GM12864 (cell line): ENCODE measurements at places on chromosomes 3 and 15.
A peak's percentile ranks its signal among the peaks of the same experiment; 100 is the strongest.

- no peak for DNase-seq
Measured at GRCh38 chr3:172617013-172617706, 93.7 kb downstream of the NCEH1 start.

- DNase-seq, result no peak
Measured at GRCh38 chr15:56699743-56700142, 33.6 kb downstream of the ZNF280D start.

GRCh38 chr15:66226736-66227135 lies 26.8 kb downstream of the MEGF11 start:
- DNase-seq, result no peak

DNA sequence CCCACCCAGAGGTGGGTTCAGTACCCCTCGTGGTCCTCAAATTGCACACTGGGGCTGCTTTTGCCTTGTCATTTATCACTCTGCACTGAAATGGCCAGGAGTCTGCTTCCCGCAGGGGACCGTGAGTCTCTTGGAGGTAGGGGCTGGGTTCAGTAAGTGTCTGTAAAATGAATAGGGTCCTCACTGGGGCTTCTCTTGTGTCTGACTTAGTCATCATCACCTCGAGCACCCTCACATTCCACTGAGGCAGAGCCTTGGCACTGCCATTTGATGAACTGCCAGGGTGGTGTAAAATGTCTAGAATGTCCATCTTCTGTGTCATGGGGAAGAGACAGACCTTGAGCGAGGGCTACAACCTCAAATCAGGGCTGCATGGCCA lies 61.0 kb upstream of the RYK start:
- no peak for DNase-seq

GRCh38 chr3:54121414-54122323 lies 683 bp upstream of the CACNA2D3 start:
- no peak for DNase-seq

DNA sequence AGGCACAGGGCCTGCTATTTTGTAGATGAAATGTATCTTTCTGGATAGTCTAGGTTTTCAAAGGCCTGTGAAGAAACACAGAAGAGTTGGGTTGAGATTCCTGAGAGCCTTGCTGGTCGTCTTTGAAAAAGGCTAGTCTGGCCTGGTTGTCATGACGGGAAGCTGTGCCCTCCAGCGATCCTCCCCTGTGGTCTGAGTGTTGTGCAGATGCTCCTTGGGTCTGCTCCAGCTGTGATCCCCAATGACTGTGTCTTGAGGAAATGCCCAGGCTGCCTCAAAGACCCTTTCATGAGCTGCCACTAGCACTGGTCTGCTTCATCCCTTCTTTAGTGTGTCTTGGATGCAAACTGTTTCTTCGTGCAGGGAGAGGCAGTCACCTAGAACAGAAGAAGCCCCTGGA lies 111.0 kb upstream of the SYNPR start:
- no peak for DNase-seq

DNA sequence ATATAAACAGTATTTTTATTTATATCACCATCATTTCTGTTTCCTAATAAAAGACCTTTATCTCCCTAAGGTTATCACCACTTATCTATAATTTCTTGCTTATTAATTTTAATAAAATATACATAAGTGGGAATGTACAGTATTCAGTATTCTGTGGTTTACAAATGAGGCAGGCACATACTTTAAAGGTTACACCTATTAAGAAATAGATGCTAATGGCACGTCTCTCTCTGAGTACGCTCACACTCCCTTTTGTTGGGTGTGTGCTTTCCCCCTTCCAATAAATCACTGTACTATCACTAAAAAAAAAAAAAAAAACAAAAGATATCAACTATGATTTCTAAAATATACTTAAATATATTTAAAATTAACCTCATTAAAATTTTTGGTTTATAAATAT lies 8.9 kb downstream of the OXNAD1 start:
- no peak for DNase-seq

- DNase-seq, result no peak
Measured at GRCh38 chr3:106685745-106686144, 691.5 kb upstream of the CCDC54 start.

GRCh38 chr3:177427540-177427939 lies 230.3 kb upstream of the TBL1XR1 start:
- no peak for DNase-seq

DNA sequence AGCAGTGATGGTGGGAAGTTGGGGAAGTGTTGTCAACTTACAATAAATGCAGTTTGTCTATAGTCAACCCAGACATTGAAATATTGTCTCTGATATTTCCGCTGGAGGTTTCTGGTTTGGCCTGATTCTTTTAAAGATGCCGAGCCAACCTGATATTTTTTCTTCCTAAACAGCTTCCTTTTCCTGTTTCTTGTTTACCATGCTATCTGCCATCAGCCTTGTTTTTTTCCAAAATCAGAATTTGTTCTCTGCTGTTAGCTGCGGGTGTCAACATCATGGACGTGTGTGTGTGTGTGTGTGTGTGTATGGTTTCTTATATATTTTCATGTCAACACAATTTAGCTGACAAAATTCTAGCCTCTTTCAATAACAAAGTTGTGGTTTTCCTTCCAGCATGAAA lies 41.2 kb upstream of the XCR1 start:
- no peak for DNase-seq

DNA sequence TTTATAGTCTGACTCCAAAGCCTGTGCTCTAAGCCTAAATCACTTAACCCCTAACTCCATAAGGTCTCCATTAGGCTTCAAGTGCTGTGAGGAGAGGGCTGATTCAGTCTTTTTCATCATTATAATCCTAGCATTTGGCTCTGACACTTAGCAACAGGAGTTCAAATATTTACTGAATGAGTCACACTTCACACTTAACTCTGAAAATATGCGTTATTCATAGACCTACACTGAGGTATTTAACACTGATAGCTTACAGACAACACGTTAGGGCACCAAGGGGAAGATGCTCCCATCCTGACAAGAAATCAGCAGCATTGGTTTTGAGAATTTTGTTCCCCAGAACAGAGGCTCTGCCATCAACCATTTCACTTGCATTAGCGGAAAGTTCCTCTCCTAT lies 53.5 kb downstream of the MSL2 start:
- no peak for DNase-seq

GRCh38 chr15:64547275-64547674 lies 86.9 kb downstream of the ZNF609 start:
- no peak for DNase-seq

DNA sequence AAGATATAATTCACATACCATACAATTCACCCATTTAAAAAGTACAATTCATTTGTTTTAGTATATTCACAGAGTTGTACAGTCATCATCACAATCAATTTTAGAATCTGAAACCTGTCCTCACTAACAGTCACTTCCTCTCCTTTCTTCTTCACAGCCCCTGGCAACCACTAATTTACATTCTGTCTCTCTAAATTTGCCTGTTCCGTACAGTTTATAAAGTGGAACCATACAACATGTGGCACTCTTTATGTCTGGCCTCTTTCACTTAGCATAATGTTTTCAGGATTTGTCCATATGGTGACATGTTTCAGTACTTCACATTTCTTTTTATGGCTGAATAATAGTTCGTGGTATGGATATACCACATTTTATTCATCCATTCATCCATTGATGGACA lies 22.7 kb downstream of the ERICH6 start:
- peak; percentile 35 for DNase-seq

DNA sequence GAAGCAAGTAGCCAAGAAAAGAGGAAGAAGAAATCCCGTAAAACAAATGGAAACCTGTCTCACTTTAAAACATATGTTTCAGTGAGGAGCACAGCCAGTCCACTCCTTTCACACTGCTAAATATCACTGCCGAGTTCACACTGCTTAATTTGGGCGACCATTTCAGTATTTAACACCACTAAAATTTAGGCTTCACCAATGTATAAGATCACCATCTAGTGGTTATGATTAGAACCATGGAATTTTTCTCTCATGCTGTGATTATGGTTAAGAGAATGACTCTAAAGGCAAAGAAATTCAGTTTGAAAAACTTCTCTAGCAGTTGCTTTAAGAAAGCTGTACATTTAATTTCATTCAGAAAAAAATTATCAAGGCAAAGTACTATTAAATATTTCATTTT lies 16.6 kb downstream of the SLC4A7 start:
- DNase-seq, result no peak

DNA sequence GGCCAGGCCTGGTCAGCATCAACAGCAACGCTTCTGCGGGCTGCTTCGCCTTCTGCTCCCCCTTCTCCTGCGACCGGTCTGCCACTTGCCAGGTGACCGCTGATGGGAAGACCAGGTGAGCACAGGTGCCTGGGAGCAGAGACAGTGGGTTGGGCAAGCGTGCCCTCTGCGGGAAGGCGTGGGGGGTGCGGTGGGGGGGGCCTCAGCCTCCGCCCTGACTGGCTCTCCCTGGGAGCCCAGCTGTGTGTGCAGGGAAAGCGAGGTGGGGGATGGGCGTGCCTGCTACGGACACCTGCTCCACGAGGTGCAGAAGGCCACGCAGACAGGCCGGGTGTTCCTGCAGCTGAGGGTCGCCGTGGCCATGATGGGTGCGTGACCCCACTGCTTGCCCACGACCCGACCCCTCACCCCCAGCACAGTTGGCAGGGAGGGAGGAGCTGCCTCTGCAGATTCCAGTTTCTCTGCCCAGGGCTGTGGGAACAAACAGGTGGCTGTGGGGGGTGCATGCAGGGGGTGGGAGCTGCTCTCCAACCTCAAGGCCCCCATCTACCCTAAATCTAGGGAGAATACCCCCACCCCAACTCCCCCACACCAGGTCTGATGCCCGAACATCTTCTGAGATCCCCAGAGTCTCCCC lies 8.8 kb downstream of the STAB1 start:
- DNase-seq, result no peak

DNA sequence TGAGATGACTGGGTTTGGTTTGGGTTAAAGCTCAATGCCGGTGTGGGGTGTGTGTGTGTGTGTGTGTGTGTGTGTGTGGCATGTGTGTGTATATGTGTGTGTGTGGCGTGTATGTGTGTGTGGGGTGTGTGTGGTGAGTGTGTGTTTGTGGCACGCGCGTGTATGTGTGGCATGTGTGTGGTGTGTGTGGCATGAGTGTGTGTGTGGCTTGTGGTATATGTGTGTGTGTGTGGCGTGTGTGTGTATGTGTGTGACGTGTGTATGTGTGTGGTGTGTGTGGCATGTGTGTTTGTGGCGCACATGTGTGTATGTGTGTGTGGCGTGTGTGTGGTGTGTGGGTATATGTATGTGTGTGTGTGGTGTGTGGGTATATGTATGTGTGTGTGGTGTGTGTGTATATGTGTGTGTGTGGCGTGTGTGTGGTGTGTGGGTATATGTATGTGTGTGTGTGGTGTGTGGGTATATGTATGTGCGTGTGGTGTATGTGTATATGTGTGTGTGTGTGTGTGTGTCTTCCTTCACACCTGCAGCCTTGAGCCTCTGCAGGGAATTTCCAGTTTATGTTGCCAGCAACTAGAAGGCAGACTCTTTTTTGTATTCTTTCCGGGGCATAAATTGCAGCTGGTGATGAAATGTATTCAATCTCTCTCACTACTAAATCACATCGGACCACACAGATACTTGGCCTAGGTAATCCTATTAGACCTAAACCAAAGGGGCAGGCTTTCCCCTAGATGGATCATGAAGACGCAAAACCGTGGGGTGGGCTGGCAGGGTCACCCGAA lies 34.8 kb downstream of the CHRD start:
- no peak for DNase-seq

GRCh38 chr3:52606373-52607085 lies 70.1 kb downstream of the UQCC5 start:
- DNase-seq, result no peak

GRCh38 chr15:77739591-77740378 lies 107.1 kb upstream of the LINGO1 start:
- no peak for DNase-seq

GRCh38 chr3:114615523-114616085 lies 321.8 kb downstream of the TIGIT start:
- DNase-seq, result no peak
